HS-5 (cell line): ENCODE measurements at places on chromosomes 16 and 17.

GRCh38 chr17:49963626-49964302 is 5.2 kb upstream of the DLX4 start:
- no peak for DNase-seq

GRCh38 chr17:28684963-28685362 is 23.0 kb downstream of the SUPT6H start:
- no peak for DNase-seq

DNA sequence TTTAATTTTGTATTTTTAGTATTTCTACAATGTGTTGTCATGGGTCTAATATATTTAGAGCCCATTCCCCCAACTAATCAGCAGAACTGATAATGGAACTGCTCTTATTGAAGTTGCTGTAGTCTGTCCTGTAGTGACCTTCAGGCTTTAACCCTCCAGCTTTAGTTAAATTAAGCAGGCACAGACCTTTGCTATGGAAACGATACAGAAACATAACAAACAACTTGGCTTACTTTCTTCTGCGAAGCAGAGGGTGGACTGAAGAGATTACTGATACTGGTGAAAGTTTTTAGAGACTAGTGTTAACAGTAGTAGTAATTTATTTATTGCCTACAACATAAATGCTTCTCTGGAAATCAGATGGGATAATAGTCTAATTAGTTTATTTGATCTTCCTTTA is 61.4 kb downstream of the NFATC3 start:
- no peak for DNase-seq

DNA sequence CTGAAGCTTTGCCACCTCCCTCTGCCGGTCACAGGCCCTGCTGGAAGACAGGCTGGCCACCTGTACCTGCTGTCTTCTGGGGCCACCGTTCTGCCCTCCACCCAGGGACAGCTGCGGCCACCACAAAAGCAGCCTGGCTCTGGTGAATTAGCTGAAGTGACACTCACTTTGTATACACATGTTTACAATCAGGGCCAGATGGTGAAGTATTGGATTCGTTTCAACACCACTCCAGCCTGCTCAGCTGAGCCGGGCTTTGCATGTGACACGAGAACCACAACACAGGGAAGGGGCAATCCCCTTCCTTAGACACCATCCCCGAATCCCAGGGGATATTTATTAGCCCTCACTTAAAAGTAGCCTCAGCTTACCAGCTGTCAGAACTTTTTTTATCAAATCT is 191.5 kb upstream of the RPL38 start:
- DNase-seq, result no peak

DNA sequence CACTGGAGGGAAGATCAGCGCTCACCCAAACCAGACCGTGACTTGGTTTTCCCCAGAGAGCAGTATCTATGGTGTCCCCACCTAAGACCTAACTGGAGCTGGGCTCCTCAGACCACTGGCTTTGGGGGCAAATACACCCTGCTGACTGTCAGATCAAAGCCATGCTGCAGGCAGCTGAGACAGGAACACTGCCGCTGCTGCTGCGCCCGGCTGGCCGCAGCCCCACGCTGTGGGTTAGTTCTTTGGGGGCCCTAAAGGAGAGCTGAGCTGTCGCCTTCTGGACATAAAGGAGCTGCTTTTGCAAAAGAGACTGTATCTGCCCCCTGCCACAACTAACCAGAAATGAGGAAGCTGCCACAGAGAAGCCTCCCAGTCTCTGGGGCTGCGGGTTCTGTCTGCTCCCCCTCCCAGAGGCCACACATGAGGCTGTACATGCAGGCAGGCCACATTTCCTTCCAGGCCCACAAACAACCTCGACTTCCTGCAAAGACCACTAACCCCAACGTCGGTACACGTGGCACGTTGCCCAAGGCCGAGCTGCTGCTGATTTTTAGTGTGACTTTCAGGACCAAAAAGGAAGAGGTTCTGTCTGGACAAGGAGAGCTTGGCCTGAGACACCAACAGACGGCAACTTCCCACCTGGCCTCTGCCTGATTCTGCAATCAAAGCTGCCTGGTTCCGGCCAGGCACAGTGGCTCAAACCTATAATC is 18.2 kb upstream of the ABR start:
- DNase-seq, result no peak

DNA sequence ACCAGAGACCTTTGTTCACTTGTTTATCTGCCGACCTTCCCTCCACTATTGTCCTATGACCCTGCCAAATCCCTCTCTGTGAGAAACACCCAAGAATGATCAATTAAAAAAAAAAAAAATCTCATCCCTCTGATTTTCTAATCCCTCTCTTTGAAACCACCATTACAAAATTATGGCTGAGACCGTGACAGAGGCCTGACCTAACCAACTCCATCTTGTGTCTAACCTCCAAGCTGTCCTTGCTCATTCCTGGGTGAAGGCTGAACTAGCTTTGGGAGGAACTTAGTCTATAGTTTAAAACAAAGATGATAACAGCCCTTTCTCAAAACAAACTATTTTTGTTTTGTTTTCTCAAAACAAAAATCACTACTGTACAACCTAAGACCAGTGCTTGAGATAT is 474.5 kb downstream of the TMEM114 start:
- DNase-seq, result no peak

DNA sequence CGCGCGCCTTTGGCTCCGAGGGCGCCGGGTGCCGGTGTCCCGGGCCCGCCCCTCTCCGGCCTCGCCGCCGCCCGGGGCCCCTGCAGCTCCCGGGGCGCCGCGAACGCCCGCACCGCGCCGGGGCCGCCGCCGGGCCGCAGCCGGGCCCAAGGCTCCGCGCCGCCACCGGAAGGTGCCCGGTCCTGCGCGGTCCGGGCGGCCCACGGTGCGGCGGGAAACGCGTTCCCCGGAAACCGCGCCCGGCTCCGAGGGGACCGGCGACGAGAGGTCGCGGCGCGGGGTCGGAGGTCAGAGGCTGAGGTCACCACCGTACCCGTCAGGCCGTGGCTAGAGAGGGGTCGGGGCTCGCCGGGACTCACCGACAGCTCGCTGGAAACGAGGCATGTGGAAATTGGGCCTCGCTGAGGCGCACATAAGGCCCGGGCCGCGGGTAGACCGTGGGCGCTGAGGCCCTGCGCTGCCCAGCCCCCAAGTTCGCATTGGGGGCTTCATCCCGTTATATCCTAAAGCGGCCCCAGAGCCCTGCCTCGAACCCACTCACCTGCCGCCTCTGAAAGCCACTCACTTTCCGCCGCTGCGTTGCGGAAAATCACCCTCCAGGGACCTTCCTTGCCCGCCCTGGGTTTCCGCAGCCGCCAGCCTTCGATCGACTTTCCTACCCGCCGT is at the start of gene DUS1L:
DUS1L (minus strand) TSS at position 167 of the 666 bp plus-strand sequence. CDS start 745 bp downstream, outside the sequence.
- no peak for DNase-seq

DNA sequence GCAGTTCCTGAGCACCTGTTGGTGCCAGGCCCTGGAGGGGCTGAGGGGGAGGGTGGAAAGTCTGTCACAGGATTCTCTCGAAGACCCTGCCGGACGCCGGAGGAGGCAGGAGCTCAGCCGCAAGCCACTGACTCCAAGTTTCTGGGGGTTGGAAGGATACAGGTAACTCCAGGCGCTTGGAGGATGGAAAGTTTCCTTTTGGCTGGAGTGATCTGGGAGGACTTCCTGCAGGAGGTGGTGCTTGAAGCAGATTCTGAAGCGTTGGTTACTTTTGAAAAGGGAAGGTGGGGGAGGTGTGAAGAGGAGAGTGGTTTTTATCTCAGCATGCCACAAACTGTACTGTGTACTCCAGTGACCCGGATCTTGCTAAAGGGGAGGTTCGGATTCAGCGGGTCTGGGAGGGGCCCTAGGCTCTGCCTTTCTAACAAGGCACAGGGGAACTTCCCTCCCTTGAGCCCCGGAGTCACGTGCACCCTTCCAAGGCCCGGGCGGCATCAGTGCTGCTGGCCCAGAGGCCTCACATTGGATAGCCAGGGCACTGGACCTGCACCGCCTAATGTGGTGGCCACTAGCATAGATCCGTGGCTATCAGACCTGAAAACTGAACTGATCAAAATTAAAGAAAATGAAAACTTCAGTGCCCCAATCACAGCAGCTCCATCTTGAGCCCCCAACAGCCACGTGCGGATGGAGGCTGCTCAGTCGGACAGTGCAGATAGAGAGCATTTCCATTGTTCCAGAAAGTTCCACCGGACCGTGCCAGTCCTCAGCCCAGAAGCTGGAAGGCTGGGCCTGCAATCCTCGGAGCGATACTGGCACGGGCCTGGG is 42.2 kb upstream of the GSE1 start:
- no peak for DNase-seq

DNA sequence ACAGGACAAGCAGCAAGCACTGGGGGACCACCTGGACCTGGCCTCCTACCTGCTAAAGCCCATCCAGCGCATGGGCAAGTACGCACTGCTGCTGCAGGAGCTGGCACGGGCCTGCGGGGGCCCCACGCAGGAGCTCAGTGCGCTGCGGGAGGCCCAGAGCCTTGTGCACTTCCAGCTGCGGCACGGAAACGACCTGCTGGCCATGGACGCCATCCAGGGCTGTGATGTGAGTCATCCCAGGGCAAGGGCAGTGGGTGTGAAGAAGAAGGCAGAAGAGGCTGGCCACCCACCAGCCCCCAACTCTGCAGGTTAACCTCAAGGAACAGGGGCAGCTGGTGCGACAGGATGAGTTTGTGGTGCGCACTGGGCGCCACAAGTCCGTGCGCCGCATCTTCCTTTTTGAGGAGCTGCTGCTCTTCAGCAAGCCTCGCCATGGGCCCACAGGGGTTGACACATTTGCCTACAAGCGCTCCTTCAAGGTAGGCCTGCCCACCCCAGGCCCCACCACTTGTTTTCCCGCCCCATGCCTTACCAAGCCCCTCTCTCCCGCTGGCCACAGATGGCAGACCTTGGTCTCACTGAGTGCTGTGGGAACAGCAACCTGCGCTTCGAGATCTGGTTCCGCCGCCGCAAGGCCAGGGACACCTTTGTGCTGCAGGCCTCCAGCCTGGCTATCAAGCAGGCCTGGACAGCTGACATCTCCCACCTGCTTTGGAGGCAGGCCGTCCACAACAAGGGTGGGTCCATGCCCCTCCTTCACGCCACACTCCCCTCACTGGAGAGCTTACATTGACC is 7.3 kb downstream of the PLEKHG4 start:
- no peak for DNase-seq

GRCh38 chr17:58398574-58399266 is 18.6 kb downstream of the RNF43 start:
- no peak for DNase-seq

DNA sequence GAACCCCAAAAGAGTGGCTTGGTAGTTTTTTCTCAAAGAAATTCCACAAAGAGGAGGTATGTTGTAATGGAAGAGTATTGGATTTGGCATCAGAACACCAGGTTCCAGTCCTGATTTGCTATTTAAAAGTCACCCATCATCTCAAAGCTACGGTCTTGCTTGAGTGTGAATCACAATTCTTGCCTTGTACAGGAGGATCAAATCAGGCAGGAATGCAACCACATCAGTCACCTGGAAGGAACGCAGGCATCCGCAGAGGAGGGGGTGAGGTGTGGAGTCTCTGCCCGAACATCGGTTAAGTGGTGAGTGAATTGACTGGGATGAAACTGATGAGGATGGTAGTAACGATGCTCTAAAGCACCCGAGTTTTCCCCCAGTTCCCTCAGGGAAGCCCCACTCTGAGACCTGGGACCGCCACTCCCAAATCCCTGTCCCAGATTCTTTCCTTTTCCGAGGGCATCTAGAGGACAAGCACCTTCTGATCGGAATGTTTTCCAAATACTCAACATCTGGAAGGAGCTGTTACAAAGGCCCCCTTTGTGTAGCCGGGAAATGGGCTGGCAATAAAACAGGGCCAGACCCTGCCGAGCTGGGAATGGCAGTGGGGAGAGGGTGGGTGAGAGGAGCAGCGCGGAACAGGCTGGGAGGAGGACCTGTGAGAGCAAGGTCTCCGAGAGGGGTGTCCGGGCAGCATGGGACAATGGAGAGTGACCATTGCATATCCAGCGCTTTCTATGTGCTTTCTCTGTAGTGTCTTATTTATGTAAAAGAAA is 469.6 kb downstream of the SLC39A11 start:
- DNase-seq, result no peak

DNA sequence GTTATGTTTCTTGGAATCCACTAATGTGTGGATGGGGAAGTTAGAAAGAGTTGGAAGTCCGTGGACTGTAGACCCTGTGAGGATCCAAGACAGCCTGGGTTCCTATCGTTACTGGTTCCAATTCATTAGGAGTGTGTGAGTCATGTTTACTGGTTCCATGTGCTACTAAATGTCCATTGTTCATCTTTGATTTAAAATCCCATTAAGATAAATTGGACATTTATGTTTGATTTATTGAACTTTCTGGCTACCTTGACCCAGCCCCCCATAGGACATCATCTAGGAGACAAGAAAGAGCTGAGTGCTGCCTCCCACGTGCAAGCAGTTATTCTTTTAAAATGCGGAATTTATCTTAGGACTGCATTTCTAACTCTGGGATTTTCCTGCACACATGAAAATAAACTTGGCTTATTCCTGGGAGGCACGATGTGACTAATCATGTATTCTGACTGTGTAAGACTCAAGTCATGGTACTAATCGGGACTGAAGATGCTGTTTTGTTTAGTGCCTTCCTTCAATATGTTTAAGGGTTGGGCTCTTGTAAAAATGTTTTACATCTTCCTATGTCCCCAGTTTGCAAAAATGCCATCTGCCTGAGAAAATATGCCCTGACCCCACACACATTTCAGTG is 53.4 kb downstream of the RGS9 start:
- DNase-seq, result no peak

DNA sequence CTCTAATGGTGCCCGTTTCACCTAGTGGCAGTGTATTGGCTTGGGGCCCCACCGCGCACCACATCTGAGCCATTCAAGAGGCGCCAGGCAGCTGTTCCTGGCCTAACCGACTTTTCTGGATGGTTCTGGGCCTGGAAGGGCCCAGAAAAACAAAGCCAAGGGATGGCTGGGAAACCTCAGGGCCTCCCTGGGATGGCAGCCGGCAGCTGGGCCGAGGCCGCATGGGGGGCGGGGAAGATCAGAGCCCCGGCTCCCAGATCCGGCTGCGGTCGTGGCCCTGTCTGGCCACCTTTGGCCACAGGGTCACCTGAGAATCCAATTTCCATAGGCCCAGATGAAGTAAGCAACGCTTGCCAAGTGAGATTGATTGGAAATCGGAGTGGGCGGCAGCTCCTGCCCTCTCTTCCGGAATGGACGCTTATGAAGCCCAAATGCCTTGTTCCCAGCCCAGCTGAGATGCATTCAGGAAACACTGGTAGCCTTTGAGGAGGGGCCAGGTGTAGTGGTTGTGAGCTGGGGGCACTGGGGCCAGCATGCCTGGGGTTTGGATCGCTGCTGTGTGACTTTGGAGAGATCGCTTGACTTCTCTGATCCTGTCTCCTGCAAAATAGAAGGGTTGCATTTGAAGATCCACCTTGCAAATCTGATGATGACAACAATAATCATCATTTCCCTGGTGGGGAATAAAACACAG is 163.8 kb upstream of the GSE1 start:
- DNase-seq, result no peak

DNA sequence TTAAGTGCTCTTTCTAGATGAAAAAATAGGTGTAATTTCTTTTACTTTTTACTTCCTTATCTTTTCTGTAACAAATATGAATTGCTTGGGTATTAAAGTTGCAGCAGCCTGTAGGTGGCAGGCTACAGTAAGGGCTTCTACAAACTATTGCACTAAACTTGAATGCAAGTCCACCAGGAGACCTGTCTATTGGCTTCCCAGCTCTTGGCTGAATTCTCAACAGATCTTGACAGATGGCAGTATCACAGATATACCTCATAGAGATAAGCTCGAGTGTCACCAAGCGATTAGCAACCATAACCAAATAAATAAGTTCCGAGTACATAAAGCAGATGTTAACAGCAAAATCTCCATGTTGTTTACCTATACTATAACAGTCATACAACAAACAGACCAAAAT is 5.9 kb downstream of the BBS2 start:
- DNase-seq, result no peak
